Stimulated activated CD4-positive, alpha-beta T cell treated with anti-CD3 and anti-CD28 coated beads, Interleukin-15, amount 100 ng/mL, for 48 hours (primary cell): ENCODE measurements at places on chromosomes 3 and 15.
A peak's percentile ranks its signal among the peaks of the same experiment; 100 is the strongest.

DNA sequence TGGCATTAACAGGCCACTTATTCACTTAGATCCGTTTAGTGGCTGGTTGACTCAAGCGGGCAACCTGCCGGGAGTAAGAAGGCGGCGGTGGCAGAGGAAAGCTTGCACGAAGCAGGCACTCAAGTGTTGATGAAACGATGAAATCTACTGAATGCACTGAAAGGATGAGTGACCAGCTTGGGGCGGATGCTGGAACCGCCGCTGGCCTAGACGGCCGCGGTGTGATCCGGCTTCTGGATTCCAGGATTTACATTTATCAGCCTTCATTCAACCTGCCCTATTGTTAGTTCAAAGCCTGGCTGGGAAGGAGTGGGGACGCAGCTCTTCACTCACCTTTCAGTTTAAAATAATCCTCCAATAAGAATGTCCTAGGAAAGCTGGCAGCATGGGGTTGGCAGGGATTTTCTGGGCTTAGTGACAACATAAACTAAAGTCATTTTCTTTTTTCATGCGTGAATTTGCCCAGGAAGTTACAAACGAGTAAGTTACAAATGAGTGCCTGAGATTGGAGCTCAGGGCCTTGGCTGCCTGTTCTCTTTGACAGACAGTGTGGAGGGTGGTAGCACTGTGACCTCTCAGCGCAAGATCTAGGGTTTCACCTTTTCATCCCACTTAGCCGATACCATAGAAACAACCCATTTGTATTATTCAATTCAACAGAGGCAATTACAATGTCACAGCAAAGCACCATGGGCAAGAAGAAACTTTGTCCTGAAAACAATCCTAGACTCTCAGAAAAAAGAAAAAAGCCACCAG lies 1.1 kb upstream of the PLCH1 start:
- DNase-seq: no peak

- no peak for DNase-seq
Observed at GRCh38 chr3:67808906-67809305, 154.5 kb upstream of the SUCLG2 start.

DNA sequence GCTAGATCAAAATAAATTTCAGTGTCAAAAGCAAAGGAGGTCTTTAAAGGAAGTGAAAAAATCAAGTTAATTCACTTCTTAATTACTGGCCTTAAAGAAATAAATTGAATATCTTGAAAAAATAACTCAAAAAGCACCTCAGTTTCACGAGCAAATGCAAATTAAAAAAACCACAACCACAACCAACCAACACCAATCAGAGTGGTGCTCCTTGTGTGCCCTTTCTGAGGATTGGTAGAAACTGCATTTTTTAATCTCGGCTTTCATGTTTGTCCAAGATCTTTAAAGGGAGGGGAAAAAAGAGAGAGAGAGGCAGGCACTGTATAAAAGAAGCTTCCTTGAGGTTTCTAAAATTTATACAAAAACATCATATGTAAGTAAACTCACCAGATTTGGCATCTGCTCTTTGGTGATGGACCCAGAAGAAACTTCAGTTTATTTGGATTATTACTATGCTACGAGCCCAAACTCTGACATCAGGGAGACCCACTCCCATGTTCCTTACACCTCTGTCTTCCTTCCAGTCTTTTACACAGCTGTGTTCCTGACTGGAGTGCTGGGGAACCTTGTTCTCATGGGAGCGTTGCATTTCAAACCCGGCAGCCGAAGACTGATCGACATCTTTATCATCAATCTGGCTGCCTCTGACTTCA lies at the start of gene GPR15:
GPR15 (plus strand) TSS at position 357 of the 653 bp plus-strand sequence; CDS start at position 413, 56 bp downstream.
- DNase-seq: no peak

DNA sequence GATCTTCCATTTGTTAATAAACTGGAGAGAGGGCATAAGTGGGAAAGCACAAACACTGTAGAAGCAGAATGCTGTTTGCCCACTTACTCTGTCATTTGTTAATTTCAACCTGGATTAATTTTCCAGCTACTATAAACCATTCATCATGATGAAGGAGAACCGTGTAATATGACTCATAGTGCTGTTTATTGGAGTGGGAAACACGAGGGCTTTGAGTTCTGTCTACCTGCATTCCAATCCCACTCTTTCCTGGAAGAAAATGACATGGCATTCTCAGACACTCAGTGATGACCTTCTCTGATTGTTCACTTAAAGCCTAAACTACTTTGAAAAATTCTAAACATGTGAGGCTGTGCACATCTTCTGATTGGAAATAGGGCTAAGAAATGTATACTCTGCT lies 826.7 kb downstream of the AGBL1 start:
- DNase-seq: no peak

DNA sequence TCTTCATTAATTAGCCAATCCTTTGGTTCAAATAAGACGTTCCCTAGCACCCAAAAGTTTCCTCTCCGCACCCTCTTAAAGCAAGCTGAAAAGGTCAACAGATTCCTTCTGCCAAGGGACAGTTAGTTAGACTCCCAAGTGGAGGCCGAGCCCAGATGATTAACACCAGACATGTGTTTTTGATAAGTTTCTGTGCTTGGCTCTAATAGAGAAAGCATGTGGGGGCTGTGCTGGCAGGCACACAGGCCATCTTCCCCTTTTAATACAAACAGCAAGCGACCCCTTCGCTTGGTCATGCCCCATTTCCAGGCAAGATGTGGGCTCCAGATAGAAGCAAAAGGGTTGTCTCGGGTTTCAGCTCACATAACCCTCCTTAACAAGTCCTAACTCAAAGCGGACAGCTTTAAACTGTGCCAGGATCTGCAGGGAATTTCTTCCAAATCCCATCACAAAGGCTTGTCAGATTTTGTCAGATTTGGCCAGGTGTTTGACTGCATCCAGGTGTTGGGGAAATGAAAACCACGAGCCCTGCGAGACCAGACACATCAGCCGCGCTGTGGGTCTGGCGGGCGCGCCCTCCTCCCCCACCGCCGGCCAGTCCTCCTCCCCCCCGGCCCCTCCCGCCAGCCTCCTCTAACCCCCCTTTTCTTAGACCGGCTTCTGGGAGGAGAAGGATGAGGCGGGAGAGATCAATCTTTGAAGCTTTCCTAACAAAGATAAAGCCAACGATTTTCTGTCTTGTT lies 3.3 kb downstream of the HES1 start:
- no peak for DNase-seq

DNA sequence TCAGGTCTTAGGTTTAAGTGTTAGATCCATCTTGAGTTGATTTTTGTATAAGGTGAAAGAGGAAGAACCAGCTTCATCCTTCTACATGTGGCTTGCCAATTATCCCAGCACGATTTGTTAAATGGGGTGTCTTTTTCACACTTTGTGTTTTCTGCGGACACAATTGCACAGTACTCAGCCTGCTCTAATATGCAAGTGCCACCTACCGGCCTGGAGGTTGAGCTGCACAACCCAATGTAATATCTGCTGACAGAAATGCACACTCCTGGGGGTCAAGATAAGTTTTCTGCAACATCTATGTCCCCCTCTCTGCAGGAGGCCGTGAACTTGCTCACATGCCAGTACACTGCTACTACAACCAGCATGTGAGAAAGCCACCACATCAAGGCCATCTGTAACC lies 791.9 kb upstream of the ROBO1 start:
- no peak for DNase-seq

GRCh38 chr15:67065531-67066005 lies at the start of gene SMAD3:
Gene SMAD3 (plus strand): TSS chr15:67065602. CDS start chr15:67066155, 553 bp downstream.
- DNase-seq: peak; percentile 56
